SJSA1 (cell line): ENCODE measurements at places on chromosomes 3 and 15.
A peak's percentile ranks its signal among the peaks of the same experiment; 100 is the strongest.

- no peak for DNase-seq
These were observed 81.3 kb downstream of the CADPS start for GRCh38 chr3:62793946-62794345.

- DNase-seq, result no peak
These were observed 158.3 kb downstream of the ECT2 start for GRCh38 chr3:172908771-172909270.

- DNase-seq, result no peak
These were observed 7.9 kb upstream of the FURIN start for GRCh38 chr15:90860450-90860849.

GRCh38 chr3:149435996-149436885, 38.3 kb upstream of the TM4SF4 start:
- DNase-seq, result no peak

GRCh38 chr3:112474796-112475195, 24.5 kb downstream of the BTLA start:
- no peak for DNase-seq

DNA sequence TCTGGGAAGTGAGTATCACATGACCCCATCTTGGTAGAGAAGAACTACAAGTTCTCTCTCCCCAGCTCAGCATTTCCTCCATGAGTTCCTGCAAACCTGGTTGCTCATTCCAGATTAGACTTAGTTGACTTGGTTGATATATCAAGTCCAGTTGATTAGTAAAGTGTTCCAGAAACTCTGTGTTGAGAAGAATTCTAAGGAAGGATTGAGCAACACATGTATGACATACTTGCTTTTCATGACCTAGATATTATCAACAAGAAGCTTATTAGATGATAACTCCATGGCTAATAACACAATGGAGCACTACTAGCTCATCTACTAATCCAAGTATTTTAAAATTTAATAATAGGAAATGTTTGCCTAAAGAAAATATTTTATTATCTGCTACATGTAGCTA, 6.4 kb upstream of the EID1 start:
- DNase-seq, result no peak

GRCh38 chr3:48426401-48426909, 3.4 kb downstream of the PLXNB1 start:
- DNase-seq, result no peak

- peak; percentile 18 for DNase-seq
These were observed 6.5 kb upstream of the BCL2A1 start for GRCh38 chr15:79977431-79978054.

DNA sequence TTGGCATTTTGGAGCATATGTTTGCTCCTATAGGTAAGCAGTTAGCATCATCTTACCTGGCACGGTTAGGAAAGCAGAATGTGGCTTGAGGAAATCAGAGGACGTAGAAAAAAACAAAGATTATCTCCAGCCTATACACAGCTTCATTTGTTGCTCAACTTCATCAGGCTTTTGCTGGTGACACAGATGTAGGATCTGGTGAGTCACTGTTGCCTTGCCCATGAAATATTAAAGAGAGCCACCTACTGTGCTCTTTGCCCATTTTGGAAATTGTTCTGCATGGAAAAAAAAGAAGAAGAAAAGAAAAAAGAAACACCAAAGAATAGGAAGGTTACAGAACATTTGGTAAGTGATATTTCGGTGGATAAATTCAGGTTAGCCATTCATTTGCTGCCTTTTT, 3.8 kb downstream of the IL1RAP start:
- DNase-seq, result no peak

- DNase-seq, result peak; percentile 7
These were observed 14.3 kb downstream of the KAT2B start for GRCh38 chr3:20054549-20054987.

DNA sequence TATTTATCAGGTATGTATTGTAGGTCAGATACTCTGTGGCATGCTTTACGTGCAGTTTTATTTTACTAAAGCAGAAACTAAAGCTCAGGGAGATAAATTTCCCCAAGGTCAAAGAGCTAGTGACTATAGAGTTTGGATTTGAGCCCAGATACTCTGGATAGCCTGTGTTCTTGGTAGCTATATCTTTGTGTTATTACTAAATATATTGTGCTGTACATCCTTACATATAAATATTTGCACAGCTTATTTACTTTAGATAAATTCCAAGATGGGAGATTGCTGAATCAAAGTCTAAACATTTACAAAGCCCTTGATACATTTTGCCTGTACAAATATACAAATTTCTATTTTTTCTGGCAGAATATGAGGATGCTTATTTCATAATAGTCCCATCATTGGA, 660.9 kb upstream of the NAALADL2 start:
- DNase-seq, result no peak

GRCh38 chr3:59308001-59308400, 258.2 kb upstream of the CFAP20DC start:
- DNase-seq, result no peak

- DNase-seq, result no peak
These were observed 47.2 kb downstream of the RASGRP1 start for GRCh38 chr15:38517312-38517975.

DNA sequence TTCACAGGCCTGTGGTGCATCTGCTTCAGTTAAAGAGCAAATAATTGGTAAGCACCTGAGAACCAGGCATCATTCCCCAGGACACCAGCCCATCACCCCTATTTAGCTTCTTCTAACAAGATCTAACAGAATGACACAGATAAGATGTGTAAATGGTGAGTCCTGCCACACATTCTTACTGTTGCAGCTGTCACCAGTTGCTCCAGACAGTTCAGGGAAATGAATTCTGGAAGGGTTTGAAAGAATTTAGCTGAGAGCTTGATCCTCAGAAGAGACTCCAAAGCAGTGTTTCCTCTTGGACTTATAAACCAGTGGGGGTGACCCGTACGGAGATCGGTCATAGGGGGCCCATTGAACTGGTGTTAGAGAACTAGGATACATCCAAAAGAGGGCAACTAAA, 238.0 kb downstream of the MEX3B start:
- DNase-seq, result no peak

GRCh38 chr3:170865209-170866094, 4.5 kb downstream of the RPL22L1 start:
- DNase-seq, result no peak

GRCh38 chr3:17664923-17665322, 77.5 kb downstream of the TBC1D5 start:
- no peak for DNase-seq

DNA sequence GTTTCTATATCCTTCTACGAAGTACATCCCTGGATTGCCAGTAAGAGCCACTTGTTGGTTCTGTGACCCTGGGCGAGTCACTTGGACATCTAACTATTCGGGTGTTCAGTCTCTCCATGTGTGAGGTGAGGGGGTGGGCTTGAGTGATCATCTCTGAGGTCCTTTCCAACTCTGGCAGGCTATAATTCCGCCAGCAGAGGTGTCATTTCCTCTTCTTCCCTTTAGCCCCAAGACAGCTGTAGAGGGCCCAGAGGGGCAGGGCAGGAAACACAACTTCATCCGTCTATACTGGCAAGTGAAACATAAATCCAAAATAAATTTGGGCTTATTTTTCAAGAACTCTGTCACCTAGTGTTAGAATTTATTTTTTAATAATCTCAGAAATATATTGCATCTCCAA, 38.1 kb downstream of the C2CD4A start:
- DNase-seq, result no peak

- peak; percentile 91 for DNase-seq
These were observed at the start of gene ANKRD28 for GRCh38 chr3:15797642-15798303. Gene ANKRD28, minus strand, starts transcription at chr3:15797979. Its CDS starts 1,458 bp downstream, at chr3:15796521.

GRCh38 chr3:168154089-168154488, 58.4 kb upstream of the GOLIM4 start:
- DNase-seq, result no peak

GRCh38 chr3:134406331-134407238, 32.3 kb upstream of the AMOTL2 start:
- no peak for DNase-seq

- DNase-seq, result no peak
These were observed 981.8 kb downstream of the ROBO2 start for GRCh38 chr3:78021710-78022109.

DNA sequence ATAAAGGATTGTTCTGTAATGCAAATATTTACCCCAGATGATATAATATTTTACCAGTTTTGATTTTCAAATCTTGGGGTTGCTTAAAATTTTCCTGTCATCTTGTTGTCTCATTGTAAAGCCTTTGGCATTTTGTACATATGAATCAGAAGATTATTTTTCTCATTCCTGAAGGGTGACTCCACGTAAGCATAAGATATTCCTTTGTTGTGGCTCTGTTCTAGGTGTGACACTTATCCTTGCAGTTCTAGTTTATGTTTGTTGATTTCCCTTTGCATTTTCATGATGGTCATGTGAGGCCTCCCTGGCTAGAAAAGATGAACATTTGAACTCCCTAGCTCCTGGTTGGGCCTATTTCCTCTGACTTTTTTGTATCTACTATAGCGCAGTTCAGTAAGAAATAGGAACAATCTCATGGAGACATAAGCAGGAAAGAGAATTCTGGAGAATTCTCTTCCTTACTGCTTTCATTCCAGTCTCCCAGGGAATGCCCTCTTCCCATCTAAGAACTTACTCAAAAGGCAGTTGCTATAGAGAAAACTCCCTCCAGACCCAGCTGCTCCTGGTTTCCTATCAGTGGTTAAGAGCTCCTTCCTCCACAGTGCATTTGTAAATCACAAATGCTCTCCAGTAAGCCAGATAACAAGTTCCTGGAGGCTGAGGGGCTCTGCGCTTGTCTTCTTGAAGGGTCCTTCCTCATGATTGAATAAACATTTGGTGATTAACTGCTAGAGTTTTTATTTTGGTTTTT, 124.7 kb downstream of the WNT5A start:
- peak; percentile 7 for DNase-seq

DNA sequence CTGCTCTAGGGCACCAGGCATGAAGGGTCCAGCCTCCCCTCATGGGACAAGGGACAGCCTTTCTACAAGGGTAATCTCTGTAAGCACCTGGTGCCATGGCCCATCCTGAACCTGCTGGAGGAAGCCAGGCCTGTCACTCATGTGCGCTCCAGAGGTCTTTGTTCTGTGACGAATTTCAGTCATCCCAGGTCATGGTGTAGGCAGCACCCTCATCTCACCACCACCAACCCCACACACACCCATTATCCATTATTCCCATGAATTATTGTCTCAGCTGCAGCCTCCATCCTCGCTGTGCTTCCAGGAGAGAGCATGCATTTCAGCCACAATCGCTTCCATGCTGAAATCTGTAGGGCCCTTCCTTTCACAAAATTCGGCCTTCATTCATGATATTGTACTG, 419.3 kb downstream of the EPHB1 start:
- no peak for DNase-seq

DNA sequence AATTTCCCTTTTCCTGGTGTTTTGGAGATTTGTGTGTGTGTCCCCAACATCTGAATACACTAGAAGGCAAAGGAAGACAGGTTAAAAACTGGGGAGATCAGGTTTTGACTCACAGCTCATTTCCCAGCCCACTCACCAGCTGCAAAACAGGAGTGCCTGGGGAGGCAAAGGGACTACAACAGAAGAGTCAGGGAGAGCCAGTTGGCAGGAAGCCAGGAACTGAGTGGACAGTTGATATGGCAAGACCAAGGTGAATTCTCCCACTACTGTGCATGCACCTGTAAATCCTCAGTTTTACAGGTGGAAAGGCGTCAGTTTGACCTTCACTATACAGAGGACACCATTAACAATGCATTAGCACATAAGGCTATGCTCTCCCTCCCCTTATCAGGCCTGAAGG, 901.5 kb upstream of the SEMA6D start:
- DNase-seq, result no peak

DNA sequence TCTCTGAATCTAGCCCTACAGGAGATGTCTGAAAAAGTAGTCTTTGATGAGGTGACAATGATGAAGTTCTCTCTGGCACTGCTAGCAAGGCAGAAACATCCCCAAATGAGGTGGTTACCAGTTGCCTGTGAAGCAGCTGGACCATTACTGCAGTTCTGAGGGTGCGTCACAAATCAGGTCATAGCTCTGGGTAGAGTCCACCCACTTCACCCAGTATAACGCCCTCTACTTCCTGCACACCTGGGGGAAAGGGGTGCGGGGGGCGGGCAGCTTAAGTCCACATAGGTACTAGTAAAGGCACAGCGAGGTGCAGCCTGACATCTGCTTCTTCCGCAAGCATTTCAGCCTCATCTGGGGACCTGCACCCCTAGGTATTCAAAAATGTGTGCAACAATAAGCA, 13.4 kb upstream of the SATB1 start:
- no peak for DNase-seq

- DNase-seq, result no peak
These were observed 380.7 kb upstream of the GOLIM4 start for GRCh38 chr3:168476360-168476980.

GRCh38 chr3:16090024-16090423, 84.5 kb upstream of the GALNT15 start:
- DNase-seq, result peak; percentile 73

DNA sequence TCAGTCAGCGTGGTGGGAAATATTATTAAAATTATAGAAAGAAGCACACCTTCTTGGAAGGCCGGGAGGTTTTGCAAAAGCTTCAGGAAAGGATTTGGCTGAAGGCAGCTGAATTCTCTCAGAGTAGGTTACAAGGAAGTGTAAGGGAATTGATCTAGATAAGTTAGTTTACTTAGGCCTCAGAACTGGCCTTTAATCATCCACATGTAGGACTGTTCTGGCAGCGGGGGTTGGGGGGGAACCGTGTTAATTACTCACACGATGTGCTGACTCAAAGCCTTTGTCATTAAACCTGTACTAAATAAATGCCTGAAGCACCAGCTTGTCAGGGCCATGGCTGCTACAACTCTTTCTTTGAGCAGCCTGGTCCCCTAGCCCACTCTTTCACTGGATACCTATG, 12.8 kb downstream of the ASB14 start:
- DNase-seq, result no peak

GRCh38 chr3:55364421-55364820, 122.7 kb downstream of the WNT5A start:
- no peak for DNase-seq

DNA sequence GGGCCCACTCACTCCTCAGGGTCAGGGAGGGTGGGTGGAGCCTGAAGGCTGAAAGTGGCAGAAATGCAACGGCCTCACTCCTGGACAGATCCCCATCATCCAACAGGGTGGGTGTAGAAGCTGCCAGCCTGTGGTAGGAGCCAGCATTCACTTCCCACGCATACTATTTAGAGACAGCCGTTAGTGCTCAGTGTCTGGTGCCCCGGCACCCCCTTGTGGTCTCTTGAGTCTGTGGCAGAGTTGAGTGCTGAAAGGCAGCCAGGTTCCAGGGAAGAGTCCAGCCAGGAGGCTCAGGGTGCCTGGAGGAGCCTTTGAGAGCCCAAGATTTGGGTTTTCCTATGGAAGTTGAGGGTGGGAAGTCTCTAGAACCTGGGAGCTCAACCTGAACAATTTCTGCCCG, 2.1 kb upstream of the GNAT1 start:
- peak; percentile 33 for DNase-seq
